ENCODE measurements at places on chromosomes 3 and 15.

GRCh38 chr3:197522183-197522715, 33.5 kb downstream of the BDH1 start:
- no peak for DNase-seq

GRCh38 chr3:55609230-55609827, 122.2 kb upstream of the WNT5A start:
- DNase-seq, result no peak

GRCh38 chr3:81789691-81790090, 28.2 kb upstream of the GBE1 start:
- no peak for DNase-seq

DNA sequence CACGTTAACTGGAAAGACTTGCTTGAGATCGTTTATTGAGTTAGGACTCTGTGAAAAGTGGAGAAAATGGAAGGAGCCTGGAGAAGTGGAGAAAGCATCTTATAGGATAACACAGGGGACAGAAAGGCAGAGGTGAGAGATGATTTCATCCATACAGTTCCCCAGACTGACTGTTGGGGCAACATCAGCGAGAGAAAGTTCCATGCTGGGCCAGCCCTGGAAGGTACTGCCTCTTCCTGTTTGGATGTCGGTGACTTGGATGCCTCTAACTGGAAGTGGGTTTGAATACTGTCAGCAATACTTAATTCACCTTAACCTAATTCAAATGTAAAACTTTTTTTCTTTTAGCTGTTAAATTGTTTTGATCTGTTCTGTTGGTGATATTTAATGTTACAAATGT, 32.3 kb downstream of the ATP13A5 start:
- DNase-seq, result no peak

- no peak for DNase-seq
Measured at GRCh38 chr3:46835054-46835453, 28.2 kb downstream of the MYL3 start.

DNA sequence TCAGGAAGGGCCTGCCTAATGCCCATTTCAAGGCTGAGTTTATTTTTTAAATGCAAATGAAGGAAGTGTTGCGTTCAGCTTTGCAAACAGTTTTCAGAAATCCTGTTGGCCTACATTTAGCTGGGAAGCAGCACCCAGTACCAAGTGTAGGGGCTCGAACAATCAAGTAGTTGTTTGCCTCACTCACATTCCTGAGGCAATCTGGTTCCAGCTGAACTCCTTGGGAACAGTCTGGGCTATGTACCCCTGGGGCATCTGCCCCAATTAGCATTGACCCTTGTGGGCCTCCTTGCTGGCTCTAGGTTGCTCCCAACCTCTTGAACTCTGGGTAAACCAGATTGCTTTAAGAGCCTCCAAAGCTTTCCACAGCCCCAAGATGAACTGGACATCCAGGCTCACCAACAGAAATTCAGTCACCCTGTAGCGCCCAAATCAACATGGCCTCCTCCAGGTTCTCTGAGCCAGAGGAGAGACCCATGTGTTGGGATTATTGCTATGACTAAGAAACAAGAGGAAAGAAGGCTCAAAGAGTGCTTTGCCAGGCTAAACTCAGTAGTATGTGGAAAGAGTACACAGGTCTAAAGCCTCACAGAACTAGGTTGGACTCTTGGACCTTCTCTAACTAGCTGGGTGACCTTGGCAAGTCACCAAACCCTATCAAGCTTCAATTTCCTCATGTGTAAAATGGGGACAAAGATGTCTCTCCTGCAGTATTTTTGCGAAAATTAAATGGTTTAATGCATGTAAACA, 532.7 kb downstream of the SOX2 start:
- DNase-seq, result no peak

DNA sequence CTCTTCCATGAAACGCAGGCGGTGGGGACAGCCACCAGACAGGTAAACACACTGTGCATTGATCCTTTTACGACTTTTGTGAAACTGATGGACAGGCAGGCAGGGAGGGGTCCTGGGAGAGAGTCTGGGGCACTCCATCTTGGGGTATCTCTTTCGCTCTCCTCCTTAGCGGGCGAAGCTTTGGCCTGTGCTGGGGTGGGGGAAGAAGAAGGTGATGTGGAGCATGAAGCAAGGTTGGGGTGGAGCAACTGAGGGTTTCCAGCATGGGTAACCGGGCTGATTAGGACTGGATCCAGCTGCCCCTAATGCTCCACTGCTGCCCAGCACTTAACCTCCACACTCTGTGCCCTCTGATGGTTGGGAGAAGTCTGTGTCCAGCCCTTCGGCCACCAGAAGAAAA, 25.6 kb downstream of the MUC20 start:
- DNase-seq, result no peak

- no peak for DNase-seq
Measured at GRCh38 chr3:43399034-43399433, 112.7 kb downstream of the SNRK start.

- no peak for DNase-seq
Measured at GRCh38 chr3:171880101-171880870, 37.1 kb downstream of the TMEM212 start.

- DNase-seq, result no peak
Measured at GRCh38 chr15:82921242-82921641, 31.3 kb downstream of the HOMER2 start.

DNA sequence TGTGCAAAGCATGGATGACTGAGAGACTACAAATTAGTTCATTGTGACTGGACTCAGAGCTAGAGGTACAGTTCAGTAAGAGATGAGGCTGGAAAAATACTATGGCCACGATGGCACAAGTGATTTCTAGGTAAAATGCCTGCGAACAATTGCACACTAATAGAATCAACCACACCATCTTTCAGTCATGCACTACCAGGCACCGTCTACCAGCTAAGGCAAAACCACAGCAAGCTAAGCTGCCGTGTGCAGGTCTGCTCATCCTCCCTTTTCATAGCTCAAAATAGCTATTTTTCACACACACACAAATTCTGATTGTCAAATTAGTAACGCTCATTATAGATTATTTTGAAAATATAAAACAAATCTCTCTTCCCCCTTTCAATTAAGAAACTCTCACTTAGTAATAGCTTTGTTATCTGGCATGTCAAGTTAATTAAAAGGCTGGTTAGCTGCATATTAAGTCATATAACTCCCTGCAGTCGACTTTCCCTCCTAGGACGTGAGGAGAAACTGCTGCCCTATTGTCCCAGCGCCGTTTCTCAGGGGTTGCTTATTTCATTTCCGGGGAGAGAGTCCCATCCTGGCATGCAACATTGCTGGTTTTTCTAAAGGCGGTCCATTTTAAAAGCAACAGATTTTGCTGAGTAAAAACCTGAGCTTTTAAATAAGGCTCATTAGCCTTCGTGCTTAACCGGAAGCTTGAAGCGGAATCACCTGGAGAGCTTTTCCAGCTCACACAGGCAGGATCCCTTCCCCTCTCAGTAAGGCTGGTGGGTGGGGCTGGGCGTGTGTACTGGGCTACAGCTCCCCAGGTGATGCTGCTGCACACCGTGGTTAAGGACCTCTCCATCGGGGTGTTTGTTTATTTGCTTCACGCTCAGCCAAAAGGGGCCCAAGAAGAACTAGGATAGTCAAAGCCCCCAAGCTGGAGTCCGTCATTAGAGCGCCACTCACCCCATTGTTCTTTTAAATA, 16.9 kb upstream of the MEX3B start:
- no peak for DNase-seq

DNA sequence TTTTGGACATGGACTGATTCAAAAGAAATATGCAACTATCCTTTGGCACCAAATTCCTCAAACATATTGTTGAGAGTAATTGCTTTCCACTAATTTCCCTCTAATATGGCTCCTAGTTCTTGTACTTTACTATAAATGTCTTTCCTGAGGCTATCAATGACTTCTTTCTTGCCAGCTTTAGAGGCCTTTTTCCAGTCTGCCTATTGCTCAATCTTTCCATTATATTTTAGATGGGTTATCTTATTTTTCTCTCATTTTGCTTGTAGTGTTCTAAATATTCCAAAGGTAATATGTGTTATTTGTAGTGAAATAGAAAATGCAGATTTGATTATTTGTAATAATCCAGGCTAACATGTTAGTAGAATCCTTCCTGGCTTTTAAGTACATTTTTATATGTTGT, 11.5 kb upstream of the TEX9 start:
- DNase-seq, result no peak

- no peak for DNase-seq
Measured at GRCh38 chr3:14608298-14608697, 43.3 kb upstream of the CCDC174 start.

GRCh38 chr15:77060546-77060945, 10.4 kb downstream of the TSPAN3 start:
- DNase-seq, result no peak

DNA sequence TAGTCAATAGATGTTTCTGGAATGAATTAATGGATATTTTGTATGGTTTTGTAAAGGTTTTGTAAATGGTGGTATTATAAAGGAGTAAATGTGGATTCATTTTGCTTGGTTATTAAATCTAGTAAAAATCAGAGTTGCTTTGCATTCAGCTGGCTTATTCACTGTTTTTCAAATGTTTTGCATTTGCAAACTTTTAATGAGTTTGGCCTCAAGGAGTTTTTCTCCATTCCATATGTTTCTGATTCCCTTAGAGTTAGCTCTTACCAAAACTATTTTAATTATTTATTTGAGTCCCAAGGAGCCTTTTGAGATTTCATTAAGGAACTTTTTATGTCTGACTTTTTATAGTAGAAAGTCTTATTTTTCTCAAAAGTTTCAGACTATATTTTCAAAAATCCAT, 992.2 kb downstream of the DIPK2A start:
- DNase-seq, result no peak

DNA sequence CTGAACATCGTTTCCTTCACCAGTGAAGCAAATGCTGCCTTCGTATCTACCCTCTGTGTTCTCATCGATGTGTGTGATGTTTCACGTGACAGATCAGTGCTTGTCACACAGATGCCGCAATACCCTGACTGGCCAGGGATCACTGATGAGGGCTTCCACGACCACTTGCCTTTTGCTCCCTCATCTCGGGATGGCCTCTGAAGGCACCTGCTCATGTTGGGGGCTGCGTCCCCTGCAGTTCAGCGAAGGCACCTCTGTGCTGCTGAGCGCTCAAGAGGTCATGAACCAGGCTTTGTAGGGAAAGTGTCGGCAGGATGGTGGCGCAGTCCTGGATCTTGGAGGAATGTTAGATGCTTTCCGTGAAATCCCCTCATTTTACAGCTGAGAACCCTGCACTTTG, 79.2 kb upstream of the KLF13 start:
- DNase-seq, result no peak

GRCh38 chr3:18297126-18297525, 128.0 kb downstream of the SATB1 start:
- no peak for DNase-seq

DNA sequence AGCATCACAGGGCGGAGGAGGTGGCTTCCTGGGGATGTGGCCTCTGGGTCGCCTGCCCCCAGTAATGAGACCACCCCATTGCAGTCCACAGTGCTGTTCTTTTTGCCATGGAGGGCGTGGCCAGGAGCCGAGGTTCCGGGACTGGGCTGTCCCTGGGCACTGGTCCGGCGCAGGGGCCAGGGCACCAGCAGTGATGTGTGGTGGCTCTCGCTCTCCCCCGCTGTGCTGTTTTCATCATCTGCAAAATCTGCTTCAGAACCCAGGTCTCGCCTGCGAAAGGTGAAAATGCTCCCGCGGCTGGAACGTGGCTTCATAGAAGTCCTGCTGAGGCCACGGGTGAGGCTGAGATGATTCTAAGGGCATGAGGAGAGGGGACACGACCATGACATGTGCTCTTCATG, 45.8 kb downstream of the SCN5A start:
- DNase-seq, result no peak

DNA sequence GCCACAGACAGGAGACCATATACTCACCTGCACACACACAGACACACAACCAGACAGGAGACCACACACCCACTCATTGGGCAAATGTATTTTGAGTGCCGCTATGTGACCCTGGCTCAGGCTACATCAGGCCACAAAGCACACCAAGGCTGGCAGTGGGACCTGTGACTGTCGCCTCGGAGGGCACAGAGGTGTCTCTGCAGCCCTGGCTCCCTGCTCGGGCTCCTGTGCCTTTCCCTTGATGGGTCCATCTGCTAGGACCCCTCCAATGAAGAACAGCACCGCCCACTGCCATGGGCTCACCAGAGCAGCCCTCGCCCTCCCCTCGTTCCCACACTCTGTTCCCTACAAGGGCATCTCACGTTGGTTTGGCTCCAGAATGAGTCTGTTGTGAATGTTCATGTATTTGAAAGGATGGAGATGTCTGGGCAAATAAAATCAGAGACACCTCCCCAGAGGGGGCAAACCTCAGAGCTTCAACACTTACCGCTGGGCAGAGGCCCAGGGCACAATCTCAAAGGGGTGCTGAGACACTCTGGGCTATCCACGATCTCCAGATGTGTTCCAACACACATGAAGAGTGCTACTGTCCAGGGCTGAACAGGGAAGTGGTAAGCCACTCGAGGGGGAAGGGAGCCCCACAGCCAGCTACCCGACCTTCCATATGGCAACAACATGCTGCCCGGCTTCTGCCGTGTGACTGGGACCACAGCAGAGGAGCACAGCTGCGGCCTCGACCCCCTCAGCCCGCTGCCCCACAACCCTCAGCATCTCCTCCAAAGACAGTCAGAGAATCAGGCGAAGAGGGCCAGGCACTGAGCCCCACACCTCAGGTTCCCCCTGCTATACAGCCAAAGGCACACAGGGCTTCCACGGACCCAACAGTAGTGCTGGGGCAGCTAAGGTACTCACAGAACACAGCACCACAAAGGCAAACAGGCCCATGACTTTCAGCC, 74.9 kb downstream of the OCA2 start:
- DNase-seq, result no peak

DNA sequence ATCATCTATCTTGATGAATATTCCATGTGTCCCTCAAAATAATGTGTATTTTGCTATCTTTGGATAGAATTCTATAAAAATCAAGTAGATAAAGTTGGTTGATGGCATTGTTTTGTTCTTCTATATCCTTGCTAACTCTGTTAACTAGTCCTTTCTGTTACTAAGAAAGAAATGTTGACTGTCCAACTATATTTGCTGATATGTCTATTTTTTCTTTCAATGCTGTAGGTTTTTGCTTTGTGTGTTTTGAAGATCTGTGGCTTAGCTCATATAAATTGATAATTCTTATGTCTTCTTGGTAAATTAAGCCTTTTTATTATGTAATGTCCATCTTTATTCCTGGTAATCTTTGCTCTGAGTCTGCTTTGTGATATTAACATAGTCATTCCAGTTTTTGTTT, 70.9 kb downstream of the SUCNR1 start:
- DNase-seq, result no peak

DNA sequence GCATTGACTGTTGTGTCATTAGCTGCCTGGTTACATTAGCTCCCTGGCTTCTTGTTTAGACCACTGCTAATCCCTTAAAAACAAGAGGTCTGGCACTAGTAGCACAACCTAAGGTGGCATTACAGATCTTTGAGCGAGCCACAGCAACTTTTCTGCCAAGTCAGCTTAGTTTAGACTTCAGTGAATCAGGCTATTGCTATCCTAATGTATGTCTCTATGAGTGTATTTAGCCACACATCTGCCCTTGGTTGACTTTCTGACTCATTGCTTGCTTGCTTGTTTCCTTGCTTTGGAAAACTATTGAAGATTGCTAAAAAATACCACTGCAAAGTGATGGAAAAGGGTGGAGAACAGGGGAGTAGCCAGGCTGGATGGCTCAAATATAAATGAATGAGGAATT, 50.2 kb downstream of the CHP1 start:
- no peak for DNase-seq
